GM10248 (cell line): ENCODE measurements at places on chromosomes 11 and 22.
A peak's percentile ranks its signal among the peaks of the same experiment; 100 is the strongest.

DNA sequence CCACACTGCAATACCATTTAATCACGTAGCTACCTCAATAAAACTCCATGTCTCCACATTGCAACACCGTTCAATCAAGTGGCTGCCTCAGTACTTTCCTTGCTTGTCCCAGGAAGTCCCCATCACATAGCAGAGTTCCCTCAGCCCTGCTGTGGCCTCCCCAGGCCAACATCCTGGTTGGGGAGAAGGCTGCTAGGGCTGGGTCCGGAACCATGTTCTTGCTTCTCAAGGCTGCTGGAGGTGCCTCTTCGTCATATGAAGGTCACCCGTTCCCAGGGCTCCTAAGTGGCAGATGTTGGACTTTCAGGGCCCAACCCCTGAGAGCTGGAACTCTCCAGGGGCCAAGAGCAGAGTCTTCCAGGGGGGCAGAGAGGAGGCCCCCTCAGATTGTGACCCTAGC lies 3.3 kb downstream of the ART5 start:
- DNase-seq = no peak

DNA sequence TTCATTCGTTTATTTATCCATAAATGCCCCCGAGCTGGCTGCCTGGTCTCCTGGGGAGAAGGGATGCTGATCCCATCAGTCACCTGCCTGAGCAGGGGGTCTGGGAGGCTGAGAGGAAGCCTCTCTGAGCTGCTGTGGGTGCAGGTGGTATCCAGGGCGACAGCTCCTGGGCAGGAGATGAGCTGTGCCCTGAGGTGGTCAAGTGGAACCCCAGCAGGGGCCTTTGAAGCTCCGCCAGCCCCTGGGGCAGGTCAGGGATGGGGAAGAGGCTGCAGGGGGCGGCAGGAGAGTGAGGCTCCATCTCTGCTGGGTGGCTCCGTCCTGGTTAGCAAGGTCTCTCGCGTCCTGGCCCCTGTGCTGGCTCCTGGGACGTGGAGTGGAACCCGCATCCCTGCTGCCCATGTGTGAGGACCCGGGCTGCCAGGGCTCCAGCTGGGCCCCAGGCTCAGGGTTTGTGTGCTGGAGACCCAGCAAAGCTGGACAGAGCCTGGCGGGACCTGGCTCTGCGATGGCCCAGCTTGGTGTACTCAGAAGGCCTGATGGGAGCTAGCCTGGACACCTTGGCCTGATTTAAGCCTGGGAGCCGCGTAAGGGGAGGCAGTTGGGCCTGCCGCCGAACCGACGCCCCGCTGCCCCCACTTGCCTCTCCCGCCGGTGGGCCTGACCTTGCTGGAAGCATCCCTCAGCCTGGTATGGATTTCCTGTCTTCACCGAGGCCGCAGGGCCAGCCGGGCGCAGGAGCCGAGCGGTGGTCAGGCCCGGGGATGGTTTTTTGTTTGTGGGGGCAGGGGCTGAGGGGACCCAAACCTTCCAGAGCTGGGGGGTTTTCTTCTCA lies 44.5 kb downstream of the RTN4R start:
- DNase-seq = no peak

GRCh38 chr11:125762445-125762844 lies 16.2 kb downstream of the PATE2 start:
- no peak for DNase-seq

GRCh38 chr11:91173701-91174100 lies 950.9 kb upstream of the CHORDC1 start:
- no peak for DNase-seq

DNA sequence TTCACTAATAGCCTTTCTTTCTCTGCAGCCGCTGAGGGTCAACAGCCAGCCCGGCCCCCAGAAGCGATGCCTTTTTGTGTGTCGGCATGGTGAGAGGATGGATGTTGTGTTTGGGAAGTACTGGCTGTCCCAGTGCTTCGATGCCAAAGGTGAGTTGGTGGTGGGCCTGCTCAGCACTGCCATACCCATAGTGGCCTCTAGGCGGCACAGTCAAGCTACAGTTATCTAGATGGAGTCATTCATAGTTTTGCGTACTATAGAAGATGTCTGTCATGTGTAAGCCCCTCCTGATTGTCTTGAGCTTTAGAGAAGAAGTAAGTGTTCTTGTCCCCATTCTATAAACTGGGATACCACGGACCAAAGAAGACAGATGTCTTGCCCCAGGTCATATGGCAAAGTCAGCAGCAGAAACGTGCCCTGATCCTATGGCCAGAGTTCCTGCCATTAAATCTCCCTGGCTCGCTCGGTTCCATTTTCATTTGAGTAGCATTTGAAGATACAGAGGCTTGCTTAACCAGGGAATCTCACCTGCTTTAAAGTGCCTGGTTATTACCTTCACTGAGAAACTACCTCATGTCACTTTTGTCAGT lies 42.1 kb upstream of the CRTAM start:
- DNase-seq = peak; percentile 68

GRCh38 chr11:100632941-100633452 lies 54.1 kb upstream of the ARHGAP42 start:
- no peak for DNase-seq

- DNase-seq = no peak
Observed at GRCh38 chr11:102318469-102318868, 1.2 kb downstream of the BIRC3 start.

DNA sequence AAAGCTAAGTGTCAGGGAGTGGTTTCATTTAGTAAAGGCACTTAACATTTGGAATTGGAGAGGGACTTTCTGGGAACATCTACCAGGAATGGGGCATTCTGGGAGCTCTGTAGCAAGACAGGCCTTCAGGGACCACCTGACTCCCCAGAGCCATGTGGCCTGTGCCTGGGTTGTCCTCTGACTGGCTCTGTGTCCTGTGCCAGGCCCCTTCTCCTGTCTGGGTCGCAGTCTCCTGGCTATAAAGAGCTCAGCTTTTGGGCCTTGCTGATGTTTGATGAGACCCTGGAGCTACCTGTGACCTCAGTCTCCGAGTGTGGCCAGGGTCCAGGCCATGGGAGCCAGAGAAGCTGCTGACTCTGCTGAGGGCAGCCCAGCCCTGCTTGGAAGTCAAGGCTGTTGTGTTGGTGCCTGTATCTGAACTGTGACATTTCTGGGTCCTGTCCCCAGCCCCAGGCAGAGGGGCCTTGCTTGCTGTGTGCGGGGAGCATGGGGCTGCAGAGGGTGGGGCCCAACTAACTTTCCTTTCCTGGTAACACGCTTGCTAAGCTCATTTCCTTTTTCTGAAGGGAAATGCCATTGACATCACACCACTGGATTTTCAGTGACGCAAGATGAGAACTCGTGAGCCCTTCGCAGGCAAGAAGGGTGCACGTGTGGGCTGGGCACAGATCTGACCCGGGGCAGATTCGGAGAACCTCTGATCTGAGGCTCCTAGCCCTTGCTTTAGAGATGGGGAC lies 41.3 kb downstream of the LRRC32 start:
- DNase-seq = no peak

DNA sequence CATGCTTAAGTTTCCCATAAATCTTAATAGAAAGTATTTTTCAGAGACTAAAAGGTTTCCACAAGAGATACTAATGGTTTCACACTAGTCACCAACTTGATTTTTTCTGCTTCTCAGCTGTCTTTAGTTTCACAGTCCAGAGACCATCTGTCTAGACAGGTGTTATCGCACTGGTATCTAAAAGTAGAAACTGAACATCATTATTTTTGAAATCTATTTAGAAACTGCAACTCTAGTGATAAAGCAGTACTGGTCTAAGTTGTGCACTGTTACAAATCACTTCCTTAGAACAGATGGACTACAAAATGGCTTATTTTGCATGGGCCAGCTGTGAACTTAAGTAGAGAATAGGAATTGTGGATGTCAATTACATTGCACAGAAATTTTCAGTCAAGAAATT lies 78.0 kb downstream of the CNTN5 start:
- DNase-seq = peak; percentile 6

DNA sequence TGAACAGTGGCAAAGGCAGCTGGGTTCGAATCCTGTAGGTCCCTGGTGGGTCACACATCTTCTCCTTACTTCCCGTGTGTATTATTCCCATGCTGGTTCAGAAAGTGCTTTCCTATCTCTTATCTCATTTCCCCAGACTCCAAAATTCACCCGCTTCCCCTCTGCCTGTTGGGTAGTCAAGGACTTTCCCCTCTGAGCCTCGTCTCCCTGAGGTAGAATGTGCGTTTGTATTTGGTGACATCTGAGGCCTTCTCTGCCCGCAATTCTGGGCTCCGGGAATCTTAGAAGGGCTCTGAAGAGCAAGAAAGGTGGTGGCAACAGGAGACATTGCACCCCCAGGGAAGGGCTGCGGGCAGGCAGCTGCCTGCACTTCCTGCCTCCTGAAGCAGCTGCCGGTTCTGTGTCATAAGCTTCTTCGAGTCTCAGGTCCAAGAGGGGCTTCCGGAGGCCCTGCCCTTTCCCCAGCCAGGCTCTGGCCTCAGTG lies 5.9 kb downstream of the LRRC32 start:
- DNase-seq = no peak

DNA sequence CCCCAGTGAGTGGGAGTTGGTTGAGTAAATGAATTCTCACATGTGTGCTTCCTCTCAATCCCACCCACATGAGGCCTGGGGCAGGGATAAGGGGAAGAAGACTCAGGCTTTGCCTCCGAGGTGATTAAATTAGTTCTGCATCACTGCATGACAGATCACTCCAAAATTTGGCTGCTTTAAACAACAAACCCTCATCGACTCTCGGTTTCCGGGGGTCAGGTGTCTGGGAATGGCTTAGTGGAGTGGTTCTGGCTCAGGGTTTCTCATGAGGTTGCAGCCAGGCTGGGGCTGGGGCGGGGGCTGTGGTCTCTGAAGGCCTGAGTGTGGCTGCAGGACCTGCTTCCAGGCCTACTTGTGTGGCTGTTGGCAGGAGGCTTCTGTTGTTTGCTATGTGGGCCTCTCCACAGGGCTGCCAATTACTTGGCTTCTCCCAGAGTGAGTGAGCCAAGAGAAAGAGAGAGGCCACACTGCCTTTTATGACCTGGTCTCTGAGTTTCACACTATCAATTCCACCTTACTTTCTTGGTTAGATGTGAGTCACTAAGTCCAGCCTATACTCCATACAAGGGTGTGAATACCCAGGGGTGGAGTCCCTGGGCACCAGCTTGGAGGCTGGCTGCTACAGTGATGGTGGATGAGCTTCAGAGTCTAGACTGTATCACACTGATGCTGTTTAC lies 15.9 kb downstream of the MOGAT2 start:
- DNase-seq = no peak

DNA sequence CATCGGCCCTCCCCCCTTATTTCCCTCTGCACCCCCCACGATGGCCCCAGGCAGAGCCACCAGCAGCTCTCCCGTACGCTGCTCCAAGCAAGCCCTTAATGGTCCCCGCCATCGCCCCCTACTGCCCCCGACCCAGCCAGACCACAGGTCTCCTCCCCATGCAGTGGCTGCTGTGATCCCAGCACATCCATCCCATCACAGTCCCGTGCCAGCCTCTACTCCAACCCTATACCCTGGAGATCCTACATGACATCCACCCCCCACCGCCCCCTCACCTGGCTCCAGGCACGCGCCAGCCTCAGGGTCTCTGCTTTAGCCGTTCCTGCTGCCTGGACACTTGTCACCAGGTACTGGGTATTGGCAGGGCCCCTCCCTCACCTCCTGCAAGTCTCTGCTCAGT lies 85.8 kb upstream of the RTL6 start:
- no peak for DNase-seq

GRCh38 chr22:46068593-46069491 lies 81.5 kb upstream of the PPARA start:
- no peak for DNase-seq

GRCh38 chr22:36347094-36347493 lies 40.7 kb downstream of the MYH9 start:
- DNase-seq = no peak

DNA sequence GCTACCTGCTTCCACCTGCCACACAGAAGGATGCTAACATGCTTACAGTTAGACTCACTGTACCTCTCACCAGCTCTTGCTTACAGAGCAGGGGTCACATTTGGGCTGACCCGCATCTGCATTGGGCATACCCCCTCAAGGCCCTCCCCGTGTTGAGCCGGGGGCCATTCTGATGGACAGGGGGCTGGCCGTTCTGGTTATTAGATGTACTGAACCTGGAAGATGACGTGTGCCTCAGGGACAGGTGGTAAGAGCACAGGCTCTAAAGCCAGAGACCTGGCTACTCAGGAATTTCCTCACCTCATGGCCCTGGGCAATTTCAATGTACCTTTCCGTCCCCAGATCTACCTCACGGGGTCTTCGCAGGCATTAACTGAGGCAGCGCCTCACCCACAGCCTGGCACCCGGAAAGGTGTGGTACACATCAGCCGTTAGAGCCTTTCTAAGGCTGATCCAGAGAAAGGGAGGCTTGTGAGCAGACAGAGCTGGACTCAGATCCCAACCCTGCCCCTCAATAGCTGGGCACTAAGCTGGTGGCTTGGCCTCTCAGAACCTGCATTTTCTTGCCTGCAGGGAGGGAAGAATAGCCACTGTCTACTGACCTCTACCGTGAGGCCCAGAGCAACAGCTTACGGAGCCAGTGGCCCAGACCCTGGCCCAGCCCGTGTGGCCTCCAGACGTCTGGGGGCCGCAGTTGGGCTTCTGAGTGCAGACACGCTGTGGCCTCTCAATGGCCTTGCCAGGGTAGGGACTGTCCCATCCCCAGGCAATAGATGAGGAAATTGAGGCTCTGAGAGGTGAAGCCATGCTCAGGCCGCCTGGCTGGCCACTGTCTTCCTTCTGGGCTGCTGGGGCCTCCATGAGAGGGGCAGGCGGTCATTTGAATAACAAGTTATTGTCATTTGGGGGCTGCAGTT lies 100.6 kb downstream of the MORC2 start:
- DNase-seq = no peak

- DNase-seq = no peak
Observed at GRCh38 chr11:121318848-121319834, 26.6 kb downstream of the SC5D start.

GRCh38 chr22:46240073-46240472 lies 10.0 kb downstream of the CDPF1 start:
- no peak for DNase-seq

DNA sequence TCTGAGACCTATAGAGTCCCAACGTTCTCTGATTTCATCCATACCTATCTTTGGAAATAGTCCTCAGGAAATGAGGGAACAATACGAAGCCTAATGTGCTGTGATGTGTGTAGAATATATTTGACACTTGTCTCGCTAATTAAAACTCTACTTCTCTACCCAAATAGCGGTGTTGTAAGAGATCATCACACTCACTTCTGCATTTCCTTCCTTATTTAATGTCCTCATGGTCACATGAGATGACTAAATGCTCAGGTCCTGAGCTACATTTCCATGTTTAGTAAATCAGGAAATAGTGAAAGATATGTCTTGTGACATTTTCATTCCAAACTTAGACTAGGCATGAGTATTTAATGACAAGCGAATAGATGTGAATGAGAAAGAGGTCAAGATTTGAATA lies 112.3 kb downstream of the MAML2 start:
- DNase-seq = no peak

DNA sequence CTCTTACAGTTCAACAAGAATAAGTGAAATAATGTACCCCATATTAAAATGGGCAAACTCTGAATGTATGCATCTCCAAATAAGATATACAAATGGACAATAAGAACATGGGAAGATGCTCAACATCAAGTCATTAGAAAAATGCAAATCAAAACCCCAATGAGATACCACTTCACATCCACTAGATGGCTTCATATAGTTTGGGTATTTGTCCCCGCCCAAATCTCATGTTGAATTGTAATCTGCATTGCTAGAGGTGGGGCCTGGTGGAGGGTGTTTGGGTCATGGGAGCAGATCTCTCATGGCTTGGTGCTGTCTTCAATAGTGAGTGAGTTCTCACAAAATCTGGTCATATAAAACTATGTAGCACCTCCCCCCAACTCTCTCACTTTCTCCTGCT lies 5.7 kb downstream of the MPZL2 start:
- no peak for DNase-seq
